ENCODE measurements at places on chromosomes 1 and 21.

DNA sequence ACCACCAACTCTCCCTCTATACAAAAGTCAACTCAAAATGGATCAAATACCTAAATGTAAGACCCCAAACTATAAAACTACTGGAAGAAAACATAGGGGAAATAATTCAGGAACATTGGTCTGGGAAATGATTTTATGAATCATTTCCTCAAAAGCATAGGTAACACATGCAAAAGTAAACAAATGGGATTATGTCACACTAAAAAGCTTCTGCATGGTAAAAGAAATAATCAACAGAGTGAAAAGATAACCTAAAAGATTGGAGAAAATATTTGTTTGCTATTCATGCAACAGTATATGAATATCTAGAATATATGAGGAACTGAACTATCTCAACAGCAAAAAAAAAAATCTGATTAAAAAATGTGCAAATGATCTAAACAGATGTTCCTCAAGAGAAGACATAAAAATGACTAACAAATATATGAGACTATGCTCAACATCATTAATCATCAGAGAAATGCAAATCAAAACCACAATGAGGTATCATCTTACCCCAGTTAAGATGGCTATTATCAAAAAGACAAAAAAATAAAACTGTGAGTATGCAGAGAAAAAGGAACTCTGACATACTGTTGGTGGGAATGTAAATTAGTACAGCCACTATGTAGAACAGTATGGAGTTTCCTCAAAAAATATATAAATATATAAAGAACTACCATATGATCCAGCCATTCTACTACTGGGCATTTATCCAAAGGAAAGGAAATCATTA lies 47.8 kb downstream of the VCAM1 start:
- DNase-seq, result no peak

DNA sequence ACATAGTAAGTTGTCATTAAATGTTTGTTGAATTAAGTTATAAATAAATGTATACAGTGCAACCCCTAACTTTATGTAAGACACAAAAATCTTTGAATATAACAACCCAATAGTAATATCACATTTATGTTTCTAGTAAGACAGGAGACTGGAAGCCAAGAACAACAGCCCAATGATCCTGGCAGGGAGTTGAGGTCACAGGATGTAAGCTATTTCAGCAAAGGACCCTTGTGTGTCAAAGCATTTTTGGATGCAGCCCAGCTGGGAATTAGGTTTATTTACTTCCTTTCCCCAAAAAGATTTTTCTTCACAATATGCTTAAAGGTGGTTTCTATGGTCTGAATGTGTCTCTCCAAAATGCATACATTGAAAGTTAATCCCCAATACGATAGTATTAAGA lies 34.0 kb upstream of the ABCA4 start:
- no peak for DNase-seq

- no peak for DNase-seq
Measured at GRCh38 chr1:31409946-31410858, 2.8 kb upstream of the SERINC2 start.

GRCh38 chr1:77044133-77044849 lies 174.9 kb downstream of the PIGK start:
- DNase-seq, result no peak

GRCh38 chr1:94551449-94551848 lies 9.9 kb upstream of the F3 start:
- no peak for DNase-seq

- no peak for DNase-seq
Measured at GRCh38 chr1:206477110-206477509, 6.8 kb downstream of the IKBKE start.

DNA sequence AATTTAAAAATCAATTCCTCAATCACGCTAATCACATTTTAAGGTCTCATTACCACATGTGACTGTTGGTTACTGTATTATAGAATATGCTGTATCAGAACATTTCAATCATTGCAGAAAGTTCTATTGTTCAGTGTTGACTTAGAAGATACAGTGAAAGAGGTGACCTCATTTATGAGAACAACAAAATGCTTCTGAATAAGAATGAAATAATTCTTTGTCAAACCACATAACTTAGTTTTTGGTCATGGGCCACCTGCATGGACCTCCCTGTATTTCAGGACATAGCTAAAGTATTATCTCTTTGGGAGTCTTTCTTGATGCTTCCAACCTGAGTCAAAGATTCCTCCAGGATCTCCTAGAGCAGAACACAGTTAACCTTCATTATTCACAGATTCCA lies 22.3 kb downstream of the MFSD2A start:
- no peak for DNase-seq

GRCh38 chr1:205072881-205073280 lies 11.4 kb downstream of the TMEM81 start:
- DNase-seq, result no peak

GRCh38 chr1:220770245-220770913 lies 16.3 kb upstream of the MTARC1 start:
- DNase-seq, result peak; percentile 52

DNA sequence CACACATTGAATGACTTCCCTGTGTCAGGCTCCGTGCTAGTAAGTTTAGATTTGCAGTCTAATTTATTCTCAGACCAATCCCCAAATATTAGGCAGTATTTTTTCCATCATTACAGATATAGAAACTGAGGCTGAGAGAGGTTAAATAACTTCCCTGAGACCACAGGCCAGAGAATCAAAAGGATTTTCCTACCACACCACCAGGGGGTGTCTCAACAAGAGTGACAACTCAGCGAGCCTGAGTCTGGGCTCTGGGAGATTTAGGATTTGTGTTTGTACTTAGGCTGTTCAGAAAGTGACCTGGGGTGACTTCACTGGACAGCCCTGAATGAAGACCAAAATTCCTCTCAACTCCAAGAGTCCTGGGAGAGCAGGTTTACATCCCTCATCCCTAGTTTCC lies 13.3 kb upstream of the LCE5A start:
- DNase-seq, result no peak
